ENCODE measurements at places on chromosomes 1 and 21.

DNA sequence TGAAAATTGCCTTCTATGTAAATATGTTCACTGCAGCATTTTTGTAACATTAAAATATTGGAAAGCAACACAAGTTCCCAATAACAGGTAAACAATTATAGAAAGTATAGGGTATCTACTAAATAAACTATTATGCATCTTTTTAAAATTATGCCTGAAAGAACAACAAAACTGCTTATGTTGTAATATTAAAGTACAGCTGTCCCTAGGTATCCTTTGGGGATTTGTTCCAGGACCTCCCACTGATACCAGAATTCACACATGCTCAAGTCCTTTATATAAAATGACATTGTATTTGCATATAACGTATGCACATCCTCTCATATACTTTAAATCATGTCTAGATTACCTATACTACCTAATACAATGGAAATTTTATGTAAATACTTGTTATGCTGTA lies 121.8 kb upstream of the TNFSF4 start:
- DNase-seq: no peak

- no peak for DNase-seq
Observed at GRCh38 chr1:246450611-246451251, 56.3 kb downstream of the SMYD3 start.

- DNase-seq: no peak
Observed at GRCh38 chr1:40384413-40384762, 10.9 kb downstream of the SMAP2 start.

- DNase-seq: no peak
Observed at GRCh38 chr1:25718732-25719131, 81.3 kb upstream of the SELENON start.

DNA sequence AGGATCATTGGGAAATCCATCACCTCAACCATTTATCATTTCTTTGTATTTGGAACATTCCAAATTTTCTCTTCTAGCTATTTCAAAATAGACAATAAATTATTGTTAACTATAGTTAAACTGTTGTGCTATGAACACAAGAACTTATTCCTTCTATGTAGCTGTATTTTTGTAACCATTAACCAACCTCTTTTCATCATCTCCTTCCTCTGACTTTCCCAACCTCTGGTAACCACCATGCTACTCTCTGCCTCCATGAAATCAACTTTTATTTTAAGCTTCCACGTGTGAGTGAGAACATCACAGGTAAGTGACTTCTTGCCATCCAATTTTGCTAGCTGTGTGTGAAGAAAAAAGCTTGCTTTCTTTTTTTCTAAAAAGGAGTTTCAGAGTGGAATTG lies 418 bp downstream of the IFI44L start:
- DNase-seq: no peak

DNA sequence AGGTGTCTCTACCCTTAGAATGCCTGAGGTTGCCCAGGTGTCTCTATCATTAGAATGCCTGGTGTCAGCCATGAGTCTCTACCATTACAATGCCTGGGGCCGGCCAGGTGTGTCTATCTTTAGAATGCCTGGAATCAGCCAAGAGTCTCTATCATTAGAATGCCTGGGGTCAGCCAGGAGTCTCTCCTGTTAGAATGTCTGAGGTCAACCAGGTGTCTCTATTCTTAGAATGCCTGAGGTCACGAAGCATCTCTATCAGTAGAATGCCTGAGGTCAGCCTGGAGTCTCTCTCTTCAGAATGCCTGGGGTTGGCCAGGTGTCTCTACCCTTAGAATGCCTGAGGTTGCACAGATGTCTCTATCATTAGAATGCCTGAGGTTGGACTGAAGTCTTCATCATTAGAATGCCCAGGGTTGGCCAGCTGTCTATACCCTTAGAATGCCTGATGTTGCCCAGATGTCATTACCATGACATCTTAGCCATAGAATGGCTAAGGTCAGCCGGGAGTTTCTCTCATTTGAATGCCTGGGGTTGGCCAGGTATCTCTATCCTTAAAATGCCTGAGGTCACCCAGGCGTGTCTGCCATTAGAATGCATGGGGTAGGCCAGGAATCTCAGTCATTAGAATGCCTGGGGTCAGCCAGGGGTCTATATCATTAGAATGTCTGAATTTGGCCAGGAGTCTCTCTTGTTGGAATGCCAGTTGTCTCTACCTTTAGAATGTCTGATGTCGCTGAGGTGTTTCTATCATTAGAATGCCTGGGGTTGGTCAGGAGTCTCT lies 44.0 kb downstream of the RNF187 start:
- no peak for DNase-seq

DNA sequence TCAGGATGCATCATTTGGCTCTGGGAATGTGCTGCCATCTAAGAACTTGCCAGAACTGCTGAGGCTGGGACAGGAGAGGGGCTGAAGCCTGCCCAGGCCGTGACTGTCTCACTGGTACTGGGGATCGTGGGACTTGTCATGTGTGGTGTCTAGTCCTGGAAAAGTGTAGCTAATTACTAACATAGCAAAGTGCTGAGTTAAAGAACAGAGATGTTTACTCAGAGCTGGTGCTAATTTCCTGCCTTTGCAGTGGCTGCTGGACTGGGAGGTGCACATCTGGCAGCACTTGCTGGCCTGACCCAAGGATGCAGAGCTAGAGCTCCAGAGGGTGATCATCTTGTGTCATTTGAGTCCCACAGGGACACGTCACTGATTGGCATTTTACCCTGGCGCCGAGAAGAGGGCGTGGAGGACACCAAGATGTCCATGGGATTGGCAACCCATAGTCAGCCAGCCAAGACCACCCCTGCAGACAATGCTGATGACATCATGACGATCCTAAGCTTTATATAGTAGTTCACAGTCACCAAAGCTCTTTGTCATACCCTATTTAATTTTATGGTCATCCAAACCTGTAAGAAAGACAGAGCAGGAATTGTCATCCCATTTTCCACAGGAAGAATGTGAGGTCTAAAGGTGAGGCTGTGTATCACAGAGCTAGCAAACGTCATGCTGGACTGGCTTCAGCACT lies 110.1 kb upstream of the SLC44A3 start:
- DNase-seq: no peak

DNA sequence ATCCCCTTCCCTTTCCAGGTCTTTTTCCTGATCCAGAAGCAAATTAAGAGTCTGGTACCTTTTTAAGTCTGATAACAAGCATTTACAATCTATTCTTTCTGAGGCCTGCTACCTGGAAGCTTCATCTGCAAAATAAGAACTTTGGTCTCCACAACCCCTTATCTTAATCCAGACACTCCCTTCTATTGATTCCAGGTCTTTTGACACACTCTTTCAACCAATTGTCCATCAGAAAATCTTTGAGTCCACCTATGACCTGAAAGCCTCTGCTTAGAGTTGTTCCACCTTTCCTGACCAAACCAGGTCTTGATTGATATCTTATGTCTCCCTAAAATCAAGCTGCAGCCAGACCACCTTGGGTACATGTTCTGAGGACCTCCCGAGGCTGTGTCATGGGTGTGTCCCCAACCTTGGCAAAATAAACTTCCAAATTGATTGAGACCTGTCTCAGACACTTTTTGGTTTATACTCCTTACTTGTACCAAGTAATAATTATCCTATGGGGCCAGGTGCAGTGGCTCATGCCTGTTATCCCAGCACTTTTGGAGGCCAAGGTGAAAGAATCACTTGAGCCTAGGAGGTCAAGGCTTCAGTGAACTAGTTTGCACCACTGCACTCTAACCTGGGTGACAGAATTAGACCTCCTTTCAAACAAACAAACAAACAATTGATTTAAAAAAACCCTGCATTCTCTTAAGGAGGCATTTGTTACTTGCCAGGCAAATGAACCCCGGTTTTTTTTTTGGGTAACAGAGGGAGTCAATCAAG lies 126.1 kb downstream of the MAP3K21 start:
- DNase-seq: no peak

GRCh38 chr1:159958719-159959380 lies 4.8 kb upstream of the SLAMF9 start:
- DNase-seq: no peak

Measured in stimulated activated CD8-positive, alpha-beta memory T cell treated with anti-CD3 and anti-CD28 coated beads, Interleukin-15, amount 100 ng/mL, for 4 hours (primary cell).